ENCODE measurements at places on chromosomes 2 and 18.

- DNase-seq, result no peak
Observed at GRCh38 chr2:44247924-44248323, 27.4 kb upstream of the SLC3A1 start.

DNA sequence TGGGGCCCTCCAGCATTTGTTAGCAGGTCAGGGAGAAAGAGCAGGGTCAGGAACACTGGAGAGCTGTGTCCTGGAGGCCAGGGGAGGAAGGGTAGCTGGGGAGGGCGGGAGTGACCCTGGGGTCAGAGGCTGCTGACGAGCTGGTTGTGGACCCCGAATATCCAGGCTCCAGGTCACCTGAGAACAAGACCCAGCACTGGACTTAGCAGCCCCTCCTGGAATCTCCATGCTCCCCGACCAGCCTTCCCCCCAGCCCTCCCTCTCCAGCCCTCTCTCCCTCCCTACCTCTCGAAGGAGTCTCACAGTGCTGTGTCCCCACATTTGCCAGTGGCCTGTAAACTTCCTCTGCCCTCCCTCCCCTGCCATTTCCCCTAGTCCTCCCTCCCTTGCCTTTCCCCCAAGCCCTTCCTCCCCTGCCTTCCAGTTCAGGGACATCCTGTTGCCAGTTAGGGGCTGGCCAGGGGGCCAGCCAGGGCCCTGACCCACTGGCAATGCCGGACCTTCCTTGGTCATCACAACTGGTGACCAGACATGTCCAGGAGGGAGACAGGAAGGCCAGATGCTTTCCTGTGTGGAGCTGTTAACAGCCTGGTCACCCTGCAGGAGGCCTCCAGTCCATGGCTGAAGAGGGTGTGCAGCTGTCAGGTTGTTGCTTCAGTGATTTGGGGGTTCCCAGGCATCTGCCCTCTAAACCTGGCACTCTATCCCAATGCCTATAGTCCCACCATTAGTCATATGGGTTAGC lies 50.0 kb upstream of the FAHD2A start:
- no peak for DNase-seq

- peak; percentile 22 for DNase-seq
Observed at GRCh38 chr2:151237422-151238025, 24.1 kb downstream of the RBM43 start.

DNA sequence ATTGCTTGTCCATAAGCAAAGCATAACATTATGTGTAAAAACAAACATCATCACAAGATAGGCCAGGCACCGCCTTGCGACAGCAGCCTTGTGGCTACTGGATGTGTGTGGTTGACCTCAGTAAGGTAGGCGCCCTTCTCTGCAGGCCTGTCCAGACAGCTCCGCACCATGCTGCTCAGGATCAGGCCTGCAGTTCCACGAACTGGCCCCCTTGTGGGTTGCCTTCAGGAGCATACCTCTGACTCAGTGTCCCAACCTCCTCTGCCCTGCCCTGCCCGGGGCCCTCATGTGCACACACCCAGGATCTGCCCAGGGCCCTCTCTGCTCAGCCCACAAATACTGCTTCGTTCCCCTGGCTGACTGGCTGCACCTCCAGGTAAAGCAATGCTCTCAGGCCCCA lies 16.1 kb upstream of the ZNF236 start:
- DNase-seq, result no peak

- no peak for DNase-seq
Observed at GRCh38 chr2:96558061-96558460, 21.5 kb downstream of the ARID5A start.

DNA sequence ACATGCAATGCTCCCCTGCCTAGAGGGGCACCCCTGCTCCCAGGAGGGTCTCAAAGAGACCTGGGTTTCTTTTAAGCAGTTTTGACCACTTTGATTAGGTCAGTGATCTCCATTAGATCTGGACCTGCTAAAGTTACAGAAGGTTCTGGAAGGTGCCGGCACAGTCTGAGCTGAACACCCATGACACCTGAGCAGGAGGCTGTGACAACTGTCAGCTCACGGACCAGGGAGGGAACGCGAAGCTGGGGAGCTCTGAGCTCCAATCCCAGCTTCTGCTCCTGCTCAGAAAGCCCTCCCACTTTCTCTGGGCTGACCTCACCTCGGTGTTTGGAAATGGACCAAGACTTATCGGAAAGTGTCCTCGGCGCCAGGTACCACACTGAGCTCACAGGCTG lies 113.8 kb downstream of the NFATC1 start:
- DNase-seq, result no peak

- DNase-seq, result no peak
Observed at GRCh38 chr18:8471372-8471771, 137.9 kb upstream of the RAB12 start.
